ENCODE measurements at places on chromosomes 13 and 19. TPM values are rescaled to one million over a fixed set of nuclear protein-coding genes. Genes with fewer than 3 reads are reported as not detected.

GRCh38 chr19:14786421-14786851 is 8.1 kb upstream of the ADGRE2 start:
- peaks cover 8% of the 10 kb centered on the region for H3K4me1 ChIP-seq
- peaks cover 33% of the 10 kb centered on the region for H3K27me3 ChIP-seq
- H3K36me3 ChIP-seq = no peaks in the 10 kb centered on the region
- H3K4me3 ChIP-seq = no peak overlapping the region
- DNase-seq = peak; percentile 90
- H3K27ac ChIP-seq = peak overlapping the region; percentile 86

The LGALS4 gene
- total RNA-seq = 2.7 TPM

DNA sequence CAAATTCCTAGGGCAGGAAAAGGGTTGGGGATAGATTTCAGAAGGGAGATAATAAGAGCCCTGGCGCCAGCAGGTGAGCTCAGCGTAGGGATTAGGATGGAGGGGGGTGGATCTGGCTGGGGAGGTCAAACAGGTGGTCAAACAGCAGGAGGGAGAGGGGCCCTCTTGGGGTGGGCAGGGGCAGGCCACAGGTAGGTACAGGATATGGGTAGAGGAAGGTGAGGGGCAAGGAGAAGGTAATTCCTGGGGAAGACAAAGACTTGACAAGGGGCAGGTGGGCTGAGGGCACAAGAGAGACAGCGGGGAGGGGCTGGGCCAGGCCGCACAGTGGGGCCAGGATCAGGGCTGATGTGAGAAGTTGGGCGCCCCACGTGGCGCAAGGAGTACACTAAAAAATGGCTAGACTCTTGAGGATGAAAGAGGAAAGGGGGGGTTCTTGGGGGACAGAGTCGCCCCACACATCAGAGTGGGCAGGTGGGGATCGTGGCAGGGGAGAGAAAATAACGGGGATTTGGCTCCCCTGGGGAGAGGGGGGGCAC is 713 bp downstream of the KRI1 start:
- peak overlapping the region; percentile 94 for H3K27ac ChIP-seq
- H3K27me3 ChIP-seq = no peaks in the 10 kb centered on the region
- H3K4me3 ChIP-seq = peak overlapping the region; percentile 98

GRCh38 chr13:27170221-27170515 is 1.4 kb downstream of the USP12 start:
- H3K4me3 ChIP-seq = peak overlapping the region; percentile 69
- H3K36me3 ChIP-seq = no peaks in the 10 kb centered on the region
- no peak for DNase-seq

DNA sequence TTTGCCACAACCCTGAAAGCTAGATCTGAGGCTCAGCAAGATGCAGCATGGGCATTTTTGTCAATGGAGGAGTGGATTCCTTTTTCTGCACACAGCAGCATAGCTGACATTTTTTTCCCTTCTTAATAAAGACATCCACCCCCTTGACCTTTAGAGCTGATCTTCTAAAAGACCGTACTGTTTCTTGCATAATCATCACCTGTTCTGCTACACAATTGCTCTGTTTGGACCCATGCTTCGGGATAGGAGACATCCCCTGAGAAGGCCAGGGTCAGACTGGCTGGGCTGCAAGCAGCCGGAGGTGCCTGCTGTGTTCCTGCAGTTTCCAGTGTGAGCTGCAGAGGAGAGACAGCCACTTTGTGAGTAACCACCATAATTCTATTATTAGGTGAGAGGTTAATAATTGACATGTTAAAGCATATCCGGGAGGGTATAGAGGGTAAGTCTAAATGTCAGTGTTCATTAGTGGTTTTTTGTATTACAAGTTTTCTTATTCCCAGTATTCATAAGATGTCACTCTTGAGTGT is 108.5 kb upstream of the C1QTNF9B start:
- H3K36me3 ChIP-seq = no peaks in the 10 kb centered on the region
- H3K27ac ChIP-seq = peak overlapping the region; percentile 70
- H3K4me3 ChIP-seq = no peak overlapping the region

DNA sequence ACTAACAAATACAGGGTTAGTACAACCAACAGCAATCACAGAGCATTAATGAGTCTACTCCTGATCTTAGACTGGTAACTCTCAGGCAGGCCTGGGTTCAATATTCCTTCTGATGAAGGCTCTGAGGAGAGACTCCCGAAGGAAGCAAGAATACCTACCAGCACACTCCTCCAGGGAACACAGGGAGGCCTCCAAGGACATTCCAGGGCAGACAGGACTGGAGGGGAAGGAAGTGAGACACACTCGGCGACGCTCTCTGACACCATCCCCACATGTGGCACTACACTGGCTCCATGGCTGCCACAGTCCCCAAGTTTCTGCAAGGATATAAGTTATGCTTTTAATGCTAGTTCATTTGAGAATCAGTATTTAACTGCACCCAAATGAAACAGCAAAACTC is 20.1 kb downstream of the THSD1 start:
- H3K36me3 ChIP-seq = no peaks in the 10 kb centered on the region
- no peaks in the 10 kb centered on the region for H3K4me1 ChIP-seq
- H3K4me3 ChIP-seq = no peak overlapping the region
- no peak for DNase-seq

DNA sequence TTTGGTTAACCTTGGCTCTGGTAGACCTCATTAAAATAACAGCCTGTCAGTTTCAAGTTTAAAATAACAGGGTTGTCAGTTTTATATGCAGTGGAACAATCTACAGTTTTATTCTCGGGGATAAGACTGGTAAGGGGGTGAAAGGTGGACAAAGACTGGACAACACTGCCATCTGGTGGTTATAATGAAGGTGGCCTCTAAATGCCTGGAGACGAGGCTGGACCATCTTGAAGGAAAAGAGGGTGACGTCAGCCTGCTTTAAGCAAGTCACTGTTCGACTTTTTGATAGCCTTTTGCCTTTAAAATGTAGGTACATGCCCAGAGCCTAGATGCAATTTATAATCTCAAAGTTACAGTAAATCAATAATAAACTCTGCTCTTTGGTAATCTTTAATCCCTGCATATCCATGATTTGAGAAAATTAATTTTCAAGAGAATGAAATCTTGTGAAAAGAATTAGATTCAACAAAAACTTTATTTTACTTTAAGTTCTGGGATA is 117.0 kb downstream of the DCT start:
- no peak overlapping the region for H3K27ac ChIP-seq
- H3K27me3 ChIP-seq = no peaks in the 10 kb centered on the region
- no peak for DNase-seq
- H3K4me1 ChIP-seq = peaks cover 9% of the 10 kb centered on the region

GRCh38 chr19:50690439-50690838 is 29.2 kb downstream of the SHANK1 start:
- H3K27ac ChIP-seq = no peak overlapping the region
- peaks cover 97% of the 10 kb centered on the region for H3K27me3 ChIP-seq
- H3K4me1 ChIP-seq = no peaks in the 10 kb centered on the region

DNA sequence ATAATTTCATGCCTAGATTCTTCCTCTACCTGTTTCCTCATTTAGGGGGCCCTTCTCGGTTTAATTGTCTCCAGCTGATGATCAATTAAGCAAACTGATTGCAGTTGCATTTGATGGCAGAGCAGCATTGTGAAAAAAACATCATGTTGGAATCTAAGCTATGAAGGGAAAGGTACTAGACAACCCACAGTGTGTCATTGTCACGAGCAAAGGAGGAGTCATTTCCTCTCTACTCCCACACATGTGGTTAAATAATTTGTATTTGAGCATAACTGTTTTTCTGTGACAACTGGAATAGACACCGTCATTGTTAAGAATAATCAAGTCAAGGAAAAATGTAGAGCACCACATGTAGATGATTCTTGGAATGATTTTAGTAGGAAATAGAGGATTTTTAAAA is 240.3 kb downstream of the DCT start:
- no peaks in the 10 kb centered on the region for H3K36me3 ChIP-seq
- H3K27ac ChIP-seq = no peak overlapping the region
- no peak overlapping the region for H3K4me3 ChIP-seq
- peaks cover 17% of the 10 kb centered on the region for H3K4me1 ChIP-seq
- H3K27me3 ChIP-seq = no peaks in the 10 kb centered on the region

DNA sequence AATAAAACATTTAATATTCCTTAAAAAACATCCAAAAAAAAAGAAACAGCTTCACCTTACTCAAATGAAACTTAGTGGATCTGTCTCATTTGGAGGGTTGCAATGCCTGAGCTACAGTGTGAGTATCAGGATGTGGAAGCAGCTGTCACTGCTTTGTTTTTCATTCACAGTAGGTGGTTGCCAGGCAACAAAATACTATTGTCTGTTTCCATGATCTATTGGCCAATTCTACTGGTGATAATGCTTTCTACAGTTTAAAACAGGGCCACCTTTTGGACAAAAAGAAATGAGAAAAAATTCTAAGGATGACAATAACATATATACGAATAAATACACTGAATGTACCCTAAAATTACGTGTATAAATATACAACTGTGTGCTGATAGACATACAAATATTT is 3.0 kb downstream of the ENOX1 start:
- no peaks in the 10 kb centered on the region for H3K36me3 ChIP-seq
- H3K27ac ChIP-seq = no peak overlapping the region
- DNase-seq = no peak
- no peak overlapping the region for H3K4me3 ChIP-seq
- peaks cover 40% of the 10 kb centered on the region for H3K27me3 ChIP-seq

DNA sequence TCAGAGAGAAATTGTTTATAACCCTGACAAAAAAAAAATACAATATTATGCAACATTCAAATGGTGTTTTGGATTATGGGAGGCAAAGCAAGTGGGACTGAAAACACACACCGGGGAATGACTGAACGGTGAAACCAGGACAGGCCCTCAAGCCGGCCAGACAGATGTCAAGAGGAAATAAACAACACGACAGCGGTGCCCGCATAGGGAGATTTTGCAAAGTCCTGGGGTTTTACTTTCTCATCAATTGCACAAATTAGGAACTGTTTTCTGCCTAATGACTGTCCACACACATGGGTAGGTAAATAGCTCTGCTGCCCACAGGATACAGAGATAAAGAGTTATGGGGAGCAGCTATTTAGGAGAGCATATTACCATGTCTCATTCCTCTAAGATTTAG is 134.5 kb downstream of the IRS2 start:
- H3K27ac ChIP-seq = peak overlapping the region; percentile 52
- no peaks in the 10 kb centered on the region for H3K36me3 ChIP-seq
- H3K4me3 ChIP-seq = no peak overlapping the region

DNA sequence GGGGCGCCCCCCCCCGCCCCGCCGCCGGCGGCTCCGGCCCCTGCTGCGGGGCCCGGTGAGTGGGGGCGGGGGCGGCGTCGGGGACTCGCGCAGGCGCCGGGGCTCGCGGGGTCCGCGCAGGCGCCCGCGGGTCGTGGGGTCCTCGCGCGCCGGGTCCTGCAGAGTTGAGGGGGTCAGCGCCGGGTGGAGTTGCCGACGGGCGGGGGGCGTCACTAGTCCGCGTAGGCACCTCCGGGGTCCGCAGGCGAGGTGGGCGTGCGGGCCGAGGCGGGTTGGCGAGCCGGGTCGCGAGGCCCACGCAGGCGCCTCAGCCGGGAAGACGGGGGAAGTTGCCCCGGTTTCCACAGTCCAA is 365 bp downstream of the PPP6R1 start:
- H3K36me3 ChIP-seq = no peaks in the 10 kb centered on the region
- H3K27ac ChIP-seq = peak overlapping the region; percentile 93
- DNase-seq = no peak
- H3K4me3 ChIP-seq = peak overlapping the region; percentile 81

The CD37 gene
- 419 TPM for total RNA-seq

The KLK2 gene
- total RNA-seq = not detected

- no peaks in the 10 kb centered on the region for H3K4me1 ChIP-seq
- H3K4me3 ChIP-seq = no peak overlapping the region
- H3K27me3 ChIP-seq = peaks cover 20% of the 10 kb centered on the region
- no peak overlapping the region for H3K27ac ChIP-seq
- no peak for DNase-seq
These were observed 41.8 kb downstream of the EFNB2 start for GRCh38 chr13:106493533-106494220.

- no peak overlapping the region for H3K4me3 ChIP-seq
- DNase-seq = no peak
- no peaks in the 10 kb centered on the region for H3K4me1 ChIP-seq
- H3K36me3 ChIP-seq = no peaks in the 10 kb centered on the region
- H3K27ac ChIP-seq = no peak overlapping the region
- H3K27me3 ChIP-seq = no peaks in the 10 kb centered on the region
These were observed 189.3 kb upstream of the RFC3 start for GRCh38 chr13:33628662-33629061.

DNA sequence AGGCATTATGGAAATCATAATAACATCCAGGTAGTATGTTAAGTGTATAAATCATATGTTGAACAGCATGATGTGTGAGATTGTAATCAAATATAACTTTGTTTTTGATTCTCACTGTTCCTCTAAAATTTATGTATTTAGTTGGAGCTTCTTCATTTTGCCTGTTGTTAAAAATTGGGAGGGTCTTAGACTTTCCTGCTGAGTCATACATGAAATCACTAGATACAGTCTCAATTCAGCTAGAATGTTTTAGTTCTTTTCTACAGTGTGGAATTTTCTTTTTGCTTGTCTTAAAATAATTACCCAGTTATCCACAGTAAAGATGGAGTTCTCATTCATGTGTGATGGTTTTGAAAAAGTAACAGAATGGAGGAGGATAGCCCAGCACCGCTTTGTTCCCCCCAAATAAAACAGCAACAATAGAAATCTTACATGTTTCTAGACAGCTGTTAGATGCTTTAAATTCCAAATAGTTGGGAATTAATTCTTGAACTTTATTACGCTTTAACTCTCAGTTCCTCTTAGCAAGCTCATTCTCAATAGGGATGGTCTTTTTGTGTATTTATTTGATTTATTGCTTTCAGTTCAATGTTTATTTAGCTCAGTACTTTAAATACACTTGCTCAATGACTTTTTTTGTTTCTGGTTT is 109.5 kb downstream of the PDS5B start:
- H3K4me1 ChIP-seq = no peaks in the 10 kb centered on the region
- H3K27ac ChIP-seq = no peak overlapping the region
- DNase-seq = no peak

The HNRNPL gene
- total RNA-seq = 298 TPM

The FBXO17 gene
- total RNA-seq = 5.0 TPM

- DNase-seq = no peak
- no peaks in the 10 kb centered on the region for H3K36me3 ChIP-seq
- H3K27ac ChIP-seq = no peak overlapping the region
- no peak overlapping the region for H3K4me3 ChIP-seq
- H3K27me3 ChIP-seq = no peaks in the 10 kb centered on the region
- no peaks in the 10 kb centered on the region for H3K4me1 ChIP-seq
These were observed 7.6 kb upstream of the NAXD start for GRCh38 chr13:110607675-110608224.

- H3K4me1 ChIP-seq = no peaks in the 10 kb centered on the region
- H3K4me3 ChIP-seq = no peak overlapping the region
These were observed 69.1 kb downstream of the RYR1 start for GRCh38 chr19:38502410-38503076.

The EXOC3L2 gene
- total RNA-seq = 16.4 TPM

The CCNA1 gene
- total RNA-seq = 0.35 TPM
